PC-3 (cell line): ENCODE measurements at places on chromosomes 4 and X. TPM values are rescaled to one million over a fixed set of nuclear protein-coding genes. Genes with fewer than 3 reads are reported as not detected.

DNA sequence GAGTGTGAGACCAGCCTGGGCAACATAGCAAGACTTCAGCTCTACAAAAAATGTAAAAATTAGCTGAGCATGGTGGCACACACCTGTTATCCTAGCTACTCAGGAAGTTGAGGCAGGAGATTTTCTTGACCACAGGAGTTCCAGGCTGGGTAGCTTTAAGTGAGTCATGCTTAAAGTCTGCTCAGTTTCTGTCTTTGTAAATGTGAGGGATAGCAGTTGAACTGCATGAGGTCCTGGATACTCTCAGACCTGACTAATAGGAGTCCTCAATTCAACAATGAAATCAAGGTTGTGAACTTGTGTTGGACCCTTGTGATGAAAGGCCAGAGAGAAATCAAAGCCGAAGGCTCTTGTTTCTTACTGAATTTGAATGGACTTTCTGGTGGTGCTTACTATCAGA lies 45.2 kb downstream of the STARD8 start:
- H3K27me3 ChIP-seq, result no peaks in the 10 kb centered on the region
- H3K4me1 ChIP-seq, result no peaks in the 10 kb centered on the region
- no peak overlapping the region for H3K4me3 ChIP-seq
- peak; percentile 6 for DNase-seq
- H3K36me3 ChIP-seq, result no peaks in the 10 kb centered on the region

GRCh38 chr4:3679851-3680311 lies 86.3 kb upstream of the ADRA2C start:
- H3K27ac ChIP-seq, result no peak overlapping the region
- no peaks in the 10 kb centered on the region for H3K4me1 ChIP-seq
- H3K27me3 ChIP-seq, result peaks cover 8% of the 10 kb centered on the region; the same call in 1 of the 2 replicates
- DNase-seq, result no peak
- H3K36me3 ChIP-seq, result no peaks in the 10 kb centered on the region

The SORCS2 gene
- total RNA-seq, result 4.1 and 6.6 TPM in 2 replicates

The EDA2R gene
- total RNA-seq, result not detected in 2 replicates

DNA sequence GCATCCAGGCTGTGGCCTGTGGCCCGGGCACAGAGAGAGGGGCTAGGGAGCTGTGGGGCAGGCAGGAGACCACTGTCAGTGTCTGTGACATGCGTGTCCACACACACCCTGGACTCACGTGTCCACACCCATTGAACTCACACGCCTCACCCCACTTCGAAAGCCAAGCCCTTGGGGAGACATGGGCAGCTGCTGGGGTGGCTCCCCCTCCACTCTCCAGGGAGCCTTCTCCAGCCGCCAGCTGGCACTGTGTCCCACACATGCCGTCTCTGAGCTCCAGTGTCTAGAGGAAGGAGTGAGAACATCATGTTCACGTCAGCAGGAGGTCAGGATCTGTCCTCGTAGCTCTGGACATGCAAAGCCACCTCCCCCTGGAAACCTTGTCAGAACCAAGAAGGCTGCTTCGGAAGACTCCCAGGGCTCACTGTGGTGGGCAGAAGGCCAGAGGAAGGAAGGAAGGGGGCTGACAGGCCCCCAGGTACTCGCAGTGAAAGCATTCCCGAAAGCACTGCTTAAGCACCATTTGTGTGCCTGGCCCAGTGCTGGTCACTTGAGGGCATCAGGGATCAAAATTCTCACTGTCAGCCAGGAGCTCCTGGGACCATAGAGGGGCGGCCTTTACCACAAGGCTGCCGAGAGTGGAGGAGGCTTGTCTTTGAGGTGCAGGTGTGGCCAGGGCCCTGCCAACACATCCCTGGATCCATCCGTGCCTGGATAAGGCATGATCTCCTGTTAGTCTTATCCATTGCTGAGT lies 61.4 kb downstream of the HTRA3 start:
- no peak overlapping the region for H3K4me3 ChIP-seq
- no peaks in the 10 kb centered on the region for H3K27me3 ChIP-seq
- no peaks in the 10 kb centered on the region for H3K4me1 ChIP-seq
- no peak overlapping the region for H3K27ac ChIP-seq
- no peaks in the 10 kb centered on the region for H3K36me3 ChIP-seq
- DNase-seq, result no peak
